Fibroblast of the aortic adventitia (primary cell): ENCODE measurements at places on chromosomes 3 and 15. TPM values are rescaled to one million over a fixed set of nuclear protein-coding genes. Genes with fewer than 3 reads are reported as not detected.

DNA sequence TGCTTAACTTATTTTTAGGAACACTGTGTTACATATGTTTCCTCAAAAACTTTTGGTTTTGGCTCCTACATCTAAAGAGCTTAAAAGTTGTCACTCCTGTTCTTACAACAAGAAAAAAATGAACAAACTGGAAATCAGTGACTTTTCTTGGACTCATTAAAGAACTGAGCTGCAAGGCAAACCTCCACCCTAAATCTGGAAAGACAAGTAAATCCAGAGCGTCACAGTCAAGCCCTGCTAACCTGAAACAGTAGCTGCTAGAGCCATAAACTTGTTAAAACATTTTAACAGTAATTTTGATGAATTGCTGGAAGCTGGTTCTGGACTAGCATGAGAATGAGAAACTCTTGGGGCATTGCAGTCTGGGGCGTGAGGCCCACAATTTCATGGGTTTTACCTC, 350.5 kb upstream of the COL8A1 start:
- DNase-seq = no peak

GRCh38 chr15:63502137-63502766, 2.1 kb upstream of the USP3 start:
- no peak for DNase-seq

- DNase-seq = no peak
Observed at GRCh38 chr3:173857154-173857553, 459.6 kb downstream of the NLGN1 start.

Gene CASR
- total RNA-seq = not detected in 2 replicates

- no peak for DNase-seq
Observed at GRCh38 chr3:153617463-153617862, 455.4 kb downstream of the RAP2B start.

Gene P2RY1
- total RNA-seq = 0.81 and 1.1 TPM in 2 replicates

- peak; percentile 96 for DNase-seq
Observed at GRCh38 chr3:59818033-59818918, 768.5 kb upstream of the CFAP20DC start.

DNA sequence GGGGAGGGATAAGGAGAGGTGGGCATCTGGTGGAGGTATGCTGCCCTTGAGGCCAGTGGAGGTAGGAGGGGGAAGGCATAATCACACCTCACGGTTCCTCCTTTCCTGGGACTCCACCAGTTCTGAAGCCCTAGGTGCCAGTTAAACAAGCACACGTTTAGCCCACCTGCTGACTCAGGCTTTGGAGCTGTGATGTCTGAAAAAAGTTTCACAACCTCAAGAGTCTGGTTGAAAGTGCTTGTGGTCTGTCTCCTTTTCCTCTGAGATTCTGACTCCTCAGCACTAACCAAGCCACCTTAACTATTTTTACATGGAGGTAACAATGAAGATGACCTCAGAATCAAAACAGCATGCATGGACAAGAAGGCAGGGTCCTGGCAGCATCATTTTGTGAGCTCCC, 23.0 kb downstream of the HPS3 start:
- peak; percentile 54 for DNase-seq

Gene PLSCR5
- total RNA-seq = not detected in 2 replicates

DNA sequence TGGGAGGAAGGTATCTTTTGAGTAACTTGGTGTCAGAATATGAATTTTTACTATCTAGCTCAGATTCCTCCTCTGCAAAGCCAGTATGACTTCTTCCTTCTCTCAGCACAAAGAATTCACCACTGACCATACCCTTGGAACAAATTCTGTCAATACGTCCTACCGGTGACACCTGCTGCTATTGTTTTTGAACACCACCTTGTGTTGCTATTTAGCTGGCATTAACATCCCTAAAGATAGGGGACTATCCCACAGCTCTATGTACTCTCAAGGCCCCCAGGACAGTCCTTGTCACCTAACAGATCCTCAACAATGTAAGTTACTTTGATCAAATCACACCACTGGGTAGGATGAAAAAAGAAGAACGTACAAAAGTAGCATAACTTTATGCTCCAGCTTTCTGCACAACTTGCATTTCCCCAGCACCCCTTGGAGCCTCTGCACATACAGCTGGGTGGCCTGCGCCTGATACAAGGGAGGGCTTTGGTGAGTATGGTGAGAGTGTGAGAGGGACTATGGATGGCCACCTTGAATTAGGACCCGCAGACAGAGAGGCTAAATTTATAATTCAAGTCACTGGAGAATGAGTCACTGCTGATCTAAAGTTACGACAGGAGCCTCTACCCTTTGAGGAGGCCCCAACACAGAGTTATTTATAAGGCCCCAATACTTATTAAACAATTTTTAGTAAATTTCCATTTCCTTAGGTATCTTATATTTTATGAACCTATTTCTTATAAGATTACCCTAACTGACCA, 2.3 kb upstream of the COLQ start:
- no peak for DNase-seq

DNA sequence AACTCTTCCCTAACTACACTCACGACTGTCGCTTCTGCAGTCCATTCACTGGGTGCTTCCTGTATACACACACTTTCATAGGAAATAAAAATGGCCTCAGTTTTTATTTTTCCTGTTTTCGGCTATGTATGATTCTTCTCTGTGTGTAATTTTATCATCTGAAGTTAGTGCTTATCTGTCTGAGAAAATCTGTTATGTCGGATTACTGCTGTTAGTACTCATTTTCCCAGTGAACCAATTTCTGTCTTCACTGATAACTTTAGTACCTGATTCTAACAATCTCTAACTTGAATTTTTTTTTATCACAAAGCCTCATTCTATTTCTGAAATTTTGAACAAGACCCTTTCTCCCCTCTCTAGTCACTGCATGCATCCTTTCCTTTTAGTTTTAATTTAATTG, 20.9 kb downstream of the RAB5A start:
- no peak for DNase-seq

GRCh38 chr3:45659661-45660566, 29.3 kb upstream of the SACM1L start:
- DNase-seq = peak; percentile 94

DNA sequence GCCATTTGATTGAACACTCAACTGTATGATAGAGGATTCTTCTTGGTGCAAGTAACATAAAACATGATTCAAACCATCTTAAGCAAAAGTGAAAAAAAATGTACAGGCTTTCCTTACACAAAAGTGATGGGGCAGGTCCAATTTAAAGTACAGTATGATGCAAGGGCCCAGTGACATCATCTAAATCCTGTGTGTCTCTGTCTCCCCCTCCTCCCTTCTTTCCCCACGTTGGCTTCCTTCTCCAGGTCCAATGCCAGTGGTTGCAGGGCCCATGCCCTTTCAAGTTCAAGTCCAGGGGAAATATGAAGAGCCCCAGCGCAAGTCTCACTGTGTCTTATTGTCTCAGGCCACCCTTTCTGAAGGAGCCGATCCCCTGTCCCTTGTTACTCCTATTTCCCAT, 332.3 kb downstream of the SHQ1 start:
- peak; percentile 9 for DNase-seq

GRCh38 chr15:66080717-66081398, 172.7 kb downstream of the MEGF11 start:
- peak; percentile 58 for DNase-seq

DNA sequence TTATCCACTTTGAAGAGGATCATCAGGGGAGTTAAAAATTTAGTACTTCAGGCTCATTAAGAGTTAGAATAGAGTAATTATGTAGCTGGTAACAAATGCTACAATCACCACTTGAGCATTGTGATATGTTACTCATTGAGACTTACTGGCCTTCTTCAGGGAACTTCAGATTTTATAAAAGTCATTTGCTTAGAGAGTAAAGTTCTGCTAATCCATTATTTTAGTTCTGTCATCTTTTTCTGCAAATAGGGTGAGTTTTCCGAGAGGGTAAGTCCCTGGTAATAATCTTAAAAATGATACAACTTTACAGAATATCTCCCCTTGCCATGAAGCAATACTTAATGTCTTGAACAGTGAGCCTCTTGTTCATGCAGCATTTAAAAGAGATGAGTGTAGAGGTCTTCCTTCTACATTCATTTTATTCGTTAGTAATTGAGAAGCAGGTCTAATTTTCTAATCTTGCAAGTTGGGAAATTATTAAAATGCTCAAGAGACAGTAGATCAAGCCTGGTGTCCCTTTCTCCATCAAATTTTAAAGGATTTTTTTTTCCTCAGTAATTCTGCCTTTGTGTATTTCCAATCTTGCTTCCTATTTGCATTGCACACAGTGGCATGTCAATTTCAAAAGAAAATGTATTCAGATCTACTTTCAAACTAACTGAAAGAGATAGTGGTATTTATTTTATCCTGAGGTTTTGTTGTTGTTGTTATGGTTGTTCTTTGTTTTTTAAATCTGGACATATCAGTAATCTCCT, 52.6 kb downstream of the MBNL1 start:
- no peak for DNase-seq

- DNase-seq = peak; percentile 26
Observed at GRCh38 chr15:88932271-88932874, 19.2 kb upstream of the MFGE8 start.

- peak; percentile 97 for DNase-seq
Observed at GRCh38 chr3:160449636-160450598, at the start of gene TRIM59. TSS of gene TRIM59 (minus strand) at chr3:160449786. CDS start at chr3:160439183, 10,603 bp downstream.

DNA sequence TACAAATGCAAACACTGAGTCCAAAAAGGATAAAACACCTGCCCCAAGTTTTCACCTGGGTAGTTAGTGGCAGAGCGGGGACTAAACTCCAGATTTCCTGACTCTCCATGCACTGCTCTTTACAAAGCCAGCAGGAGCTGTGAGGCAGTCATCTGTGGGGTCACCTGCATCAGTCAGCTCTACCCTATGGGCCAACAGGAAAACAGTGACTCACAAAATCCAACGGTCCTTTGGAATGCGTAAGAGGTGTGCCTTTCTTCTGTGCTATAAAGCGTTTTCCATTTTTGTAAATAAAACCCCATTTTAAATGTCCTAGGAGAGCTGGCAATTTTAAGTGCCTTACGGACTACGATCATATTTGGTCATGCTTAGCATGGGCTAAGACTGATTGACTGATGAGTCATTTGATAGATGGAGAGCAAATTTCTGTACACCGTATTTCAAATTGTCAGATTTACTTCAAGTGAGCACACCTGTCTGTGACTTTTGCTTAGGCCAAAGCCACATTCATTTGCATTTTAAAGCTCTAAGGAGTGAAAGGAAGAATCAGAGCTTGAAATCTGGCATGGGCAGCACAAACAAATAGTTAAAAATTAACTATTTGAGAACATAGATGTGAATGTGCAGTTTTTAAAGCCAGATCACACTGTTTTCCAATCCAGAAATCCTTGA, 4.4 kb upstream of the COL8A1 start:
- no peak for DNase-seq

DNA sequence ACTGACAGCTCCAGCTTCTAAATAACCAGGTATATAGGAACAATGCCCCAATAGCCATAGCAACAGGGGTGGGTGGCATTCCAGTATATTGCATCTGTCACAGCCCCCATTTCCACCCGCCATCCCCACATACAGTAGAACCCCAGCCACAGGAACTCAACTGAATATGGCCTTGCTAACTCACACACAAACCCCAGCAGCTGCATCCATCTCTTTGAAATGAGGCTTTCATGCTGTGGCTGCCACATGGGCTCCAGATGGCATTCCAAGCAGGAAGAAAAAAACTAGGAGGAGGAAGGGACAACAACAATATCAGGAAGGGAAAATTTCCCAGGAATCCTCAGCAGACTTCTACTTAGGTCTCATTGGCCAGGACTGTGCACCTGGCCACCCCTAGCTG, 54.6 kb downstream of the CCR3 start:
- no peak for DNase-seq

- DNase-seq = peak; percentile 96
Observed at GRCh38 chr3:47266709-47267489, 15.7 kb downstream of the KIF9 start.

DNA sequence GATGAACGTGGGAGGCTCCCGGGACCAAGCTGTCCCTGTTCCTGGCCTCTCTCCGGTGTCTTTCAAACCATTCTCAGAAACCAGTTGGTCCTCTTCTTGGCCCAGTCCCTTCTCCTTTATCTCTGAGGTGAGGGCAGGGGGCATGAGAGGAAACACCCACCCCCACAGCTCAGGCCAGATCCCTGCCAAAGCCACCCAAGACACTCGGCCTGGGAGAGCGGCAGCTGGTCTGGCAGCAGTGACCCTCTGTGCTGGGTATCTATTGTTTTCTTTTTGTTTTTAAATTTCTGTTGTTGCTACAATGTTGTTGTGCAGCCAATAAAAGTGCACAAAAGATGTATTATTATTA, 27.3 kb downstream of the ACSBG1 start:
- DNase-seq = no peak

DNA sequence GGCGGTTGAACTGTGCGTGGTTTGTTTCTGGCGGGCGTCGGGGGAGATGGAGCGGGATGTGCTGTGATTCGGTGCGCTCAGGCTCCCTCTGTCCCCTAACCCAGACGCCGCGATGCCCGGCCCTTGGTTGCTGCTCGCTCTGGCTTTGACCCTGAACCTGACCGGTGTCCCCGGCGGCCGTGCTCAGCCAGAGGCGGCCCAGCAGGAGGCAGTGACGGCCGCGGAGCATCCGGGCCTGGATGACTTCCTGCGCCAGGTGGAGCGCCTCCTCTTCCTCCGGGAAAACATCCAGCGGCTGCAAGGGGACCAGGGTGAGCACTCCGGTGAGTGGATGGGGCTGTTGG, 1.2 kb downstream of the TRH start:
- DNase-seq = no peak

DNA sequence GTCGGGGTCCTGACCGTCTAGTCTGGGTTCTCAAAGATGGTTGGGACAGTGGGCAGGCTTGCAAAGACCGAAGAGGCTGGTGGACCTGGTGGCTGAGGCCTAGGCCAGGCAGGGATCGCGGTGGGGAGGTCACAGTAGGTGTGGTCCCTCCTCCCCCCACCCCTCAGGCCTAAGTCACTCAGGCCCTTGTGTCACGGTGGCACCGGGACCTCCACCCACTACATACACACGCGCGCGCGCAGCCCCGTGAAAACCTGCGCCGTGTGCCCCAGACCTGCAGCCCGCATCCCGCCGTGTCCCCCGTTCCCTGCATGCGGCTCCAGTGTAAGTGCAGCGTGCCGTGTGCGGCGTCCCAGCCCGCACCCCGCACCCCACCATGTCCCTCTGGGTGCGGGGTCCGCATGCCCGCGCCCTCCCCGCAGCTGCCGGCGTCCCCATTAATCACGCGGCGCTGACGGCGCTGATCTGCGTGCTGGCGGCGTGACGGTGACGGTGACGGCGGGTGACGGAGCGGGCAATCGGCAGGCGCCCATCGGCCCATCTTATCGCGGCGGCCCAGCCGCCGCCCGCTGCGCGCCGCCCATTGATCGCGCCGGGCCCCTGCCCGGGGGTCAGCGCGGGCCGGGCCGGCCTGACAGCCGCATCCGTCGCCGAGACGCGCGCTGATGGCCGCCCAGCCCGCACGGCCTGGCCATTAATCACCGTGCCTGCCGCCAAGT, 24.4 kb downstream of the SEC61A1 start:
- DNase-seq = no peak

Gene SOX2
- not detected in 2 replicates for total RNA-seq

Gene CLDN18
- total RNA-seq = not detected in 2 replicates
